ENCODE measurements at places on chromosomes 6 and 20.
A peak's percentile ranks its signal among the peaks of the same experiment; 100 is the strongest.

GRCh38 chr6:90356012-90356421, 59.4 kb upstream of the BACH2 start:
- no peak for DNase-seq

- no peak for DNase-seq
Observed at GRCh38 chr6:116764961-116765841, at the start of gene FAM162B. FAM162B (minus strand) TSS chr6:116765719; CDS start chr6:116765576, 143 bp downstream.

DNA sequence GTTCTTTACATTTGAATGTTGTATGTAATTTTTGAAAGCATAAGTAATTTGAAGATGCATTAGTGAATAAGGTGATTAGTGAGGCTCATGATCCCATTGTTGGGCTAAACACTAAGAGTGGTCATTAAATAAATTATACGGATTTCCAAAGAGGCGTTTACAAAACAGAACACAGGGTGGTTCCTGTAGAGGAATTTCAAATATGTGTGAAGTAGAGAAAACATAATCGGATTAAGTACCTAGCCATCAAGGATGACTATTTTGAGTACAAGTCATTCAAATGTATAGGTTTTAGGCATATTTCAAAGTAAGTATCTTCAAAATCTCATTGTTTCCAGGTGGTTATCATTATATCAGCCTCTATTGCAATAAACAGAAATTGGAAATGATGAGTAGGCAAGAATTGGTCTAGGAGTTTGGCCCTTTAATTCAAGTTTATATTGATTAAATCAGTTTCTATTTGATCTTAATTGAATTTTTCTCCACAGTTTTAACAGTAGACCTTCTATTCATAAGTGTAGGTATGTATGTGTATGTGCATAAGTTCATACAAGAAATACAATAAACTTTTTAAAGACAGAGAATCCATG, 94.8 kb downstream of the MYLK4 start:
- DNase-seq: no peak

DNA sequence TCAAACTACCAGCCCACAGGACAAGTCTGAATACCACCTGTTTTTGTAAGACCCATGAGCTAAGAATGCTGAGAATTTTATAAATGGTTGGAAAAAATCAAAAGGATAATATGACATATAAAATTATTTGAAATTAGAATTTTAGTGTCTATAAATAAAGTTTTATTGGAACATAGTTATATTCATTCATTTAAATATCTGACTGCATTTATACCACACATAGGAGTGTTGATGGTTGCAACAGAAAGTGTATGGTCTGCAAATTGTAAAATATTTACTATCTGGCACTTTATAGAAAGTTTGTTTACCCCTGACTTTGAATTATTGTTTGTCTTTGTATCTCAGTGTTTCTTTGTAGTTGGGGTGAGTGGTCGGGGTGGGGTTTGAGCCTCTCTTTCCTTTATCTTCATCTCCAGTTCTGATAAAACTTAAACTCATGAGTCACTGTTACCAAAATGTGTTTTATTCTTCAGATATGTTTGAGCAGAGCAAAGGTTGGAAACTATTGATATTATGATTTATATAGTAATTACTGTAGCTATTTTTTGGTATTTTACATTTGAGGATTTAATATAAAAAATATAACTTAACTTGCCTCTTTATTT, 55.5 kb downstream of the CD2AP start:
- DNase-seq: no peak

- DNase-seq: no peak
Observed at GRCh38 chr6:13400772-13401171, 72.4 kb upstream of the TBC1D7 start.

DNA sequence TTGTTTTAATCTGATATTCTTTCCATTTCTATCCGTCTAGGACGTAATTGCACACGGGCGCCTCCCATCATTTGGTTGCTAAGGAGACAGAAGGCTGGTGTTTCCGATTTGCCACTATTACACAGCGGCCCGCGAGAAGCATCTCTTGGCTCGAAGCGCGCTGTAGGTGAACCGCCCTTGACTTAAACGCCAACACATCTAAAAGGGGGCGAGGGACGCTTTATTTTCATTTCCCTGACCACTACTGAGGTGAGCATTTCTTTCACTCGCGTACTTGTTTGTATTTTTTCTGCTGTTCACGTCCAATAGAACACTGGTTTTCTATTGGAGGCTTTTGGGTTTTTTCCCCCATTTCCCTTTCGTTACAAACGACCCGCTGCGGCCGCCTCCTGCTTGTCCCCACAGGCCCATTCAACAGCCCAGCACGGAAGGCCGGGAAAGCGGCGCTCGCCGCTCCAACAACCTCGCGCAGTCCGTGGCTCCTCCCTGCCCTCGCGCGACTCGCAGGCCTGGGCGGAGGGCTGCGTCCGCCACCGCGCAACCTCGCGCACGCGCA, 505 bp upstream of the WRNIP1 start:
- DNase-seq: peak; percentile 76
